MV-4-11 (cell line): ENCODE measurements at places on chromosomes 12 and 14.

DNA sequence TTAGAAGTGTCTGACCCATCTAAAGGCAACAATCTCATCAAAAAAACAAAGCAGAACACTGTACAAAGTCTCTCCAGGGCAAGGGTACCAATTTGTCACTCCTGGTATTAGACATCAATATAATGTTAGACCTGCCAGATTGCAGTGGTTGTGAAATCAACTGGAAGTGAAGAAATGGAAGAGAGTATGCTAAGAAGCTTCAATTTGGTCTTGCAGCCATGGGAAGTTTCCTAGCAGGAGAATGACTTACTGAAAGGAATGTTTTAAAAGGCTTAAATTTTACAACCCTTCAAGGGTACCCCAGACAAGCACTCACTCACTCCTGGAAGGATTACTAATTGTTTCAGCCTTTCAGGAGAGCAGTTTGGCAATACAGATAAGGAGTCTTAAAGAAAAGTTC lies 18.9 kb downstream of the LLPH start:
- DNase-seq, result no peak

GRCh38 chr12:119157528-119157927 lies 21.2 kb upstream of the HSPB8 start:
- no peak for DNase-seq

- peak; percentile 76 for DNase-seq
Measured at GRCh38 chr14:63472986-63473788, 70.0 kb downstream of the PPP2R5E start.

GRCh38 chr12:71142016-71142415 lies 15.8 kb downstream of the TSPAN8 start:
- no peak for DNase-seq

GRCh38 chr14:36194663-36195062 lies 18.1 kb upstream of the PTCSC3 start:
- DNase-seq, result no peak

DNA sequence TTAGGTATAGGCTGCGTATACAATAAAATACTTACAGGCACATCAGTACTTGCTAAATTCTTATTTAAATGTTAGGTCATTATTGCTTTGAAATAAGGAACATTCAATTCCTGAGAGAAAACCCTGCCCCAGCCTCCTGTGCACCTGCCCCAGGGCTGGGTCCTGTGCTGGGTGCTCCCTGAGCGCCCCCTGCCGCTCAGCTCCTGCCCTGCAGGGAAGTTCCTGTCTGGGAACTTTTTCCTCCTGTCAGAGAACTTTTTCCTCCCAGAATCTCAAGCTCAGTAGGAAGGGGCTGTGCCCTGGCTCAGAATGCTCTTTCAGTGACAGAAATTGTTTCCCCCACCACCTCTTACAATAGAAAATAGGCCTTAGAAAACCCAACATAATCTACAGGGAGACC lies 751.1 kb downstream of the TMEM121 start:
- DNase-seq, result no peak
